CD4-positive, alpha-beta T cell treated with Interleukin-17A for 4 hours (primary cell): ENCODE measurements at places on chromosomes 1 and 21.

GRCh38 chr1:39656391-39656790, 15.5 kb downstream of the NT5C1A start:
- no peak for DNase-seq

- no peak for DNase-seq
Observed at GRCh38 chr1:19610282-19610981, 33.7 kb upstream of the NBL1 start.

DNA sequence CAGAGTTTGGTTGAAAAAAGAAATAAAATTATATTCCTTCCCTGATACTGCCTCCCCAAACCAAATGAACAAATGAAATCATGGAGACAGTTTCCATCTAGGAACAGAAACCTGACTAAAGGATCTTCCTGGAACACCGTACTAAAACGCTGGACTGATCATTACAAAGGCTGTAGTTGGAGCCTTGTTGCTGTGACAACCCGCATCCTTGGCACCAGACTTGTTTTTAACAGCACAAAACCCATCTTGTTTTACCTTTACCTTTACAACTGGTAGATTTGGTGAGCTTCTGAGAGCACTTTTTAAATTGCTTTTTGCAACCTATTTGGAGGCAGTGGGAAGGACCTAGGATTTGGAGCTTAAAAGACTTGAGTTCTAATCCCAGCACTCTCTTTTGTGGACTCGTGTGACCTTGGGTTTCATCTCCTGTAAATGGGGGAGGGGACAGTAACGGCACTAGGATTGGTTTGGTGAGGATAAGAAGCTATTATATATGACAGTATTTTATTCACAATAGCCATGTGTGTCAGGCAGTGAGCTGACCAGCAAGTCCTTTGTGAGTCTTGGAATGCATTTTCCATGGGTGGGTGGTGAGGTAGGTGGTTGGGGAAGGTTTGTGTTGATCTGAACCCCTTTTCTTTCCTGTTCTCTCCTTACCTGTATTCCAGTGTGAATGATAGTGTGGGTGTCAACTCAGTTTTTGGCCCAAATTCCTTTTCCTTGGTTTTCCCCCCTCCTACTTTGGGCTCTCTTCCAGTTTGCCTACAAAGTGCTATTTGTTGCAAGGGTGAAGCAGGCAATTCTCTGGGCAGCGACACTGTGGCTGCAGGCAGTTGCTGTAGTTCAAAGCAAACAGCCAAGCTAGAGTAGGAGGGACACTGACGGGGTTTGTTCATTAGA, 12.6 kb downstream of the LRRC8D start:
- DNase-seq, result no peak

DNA sequence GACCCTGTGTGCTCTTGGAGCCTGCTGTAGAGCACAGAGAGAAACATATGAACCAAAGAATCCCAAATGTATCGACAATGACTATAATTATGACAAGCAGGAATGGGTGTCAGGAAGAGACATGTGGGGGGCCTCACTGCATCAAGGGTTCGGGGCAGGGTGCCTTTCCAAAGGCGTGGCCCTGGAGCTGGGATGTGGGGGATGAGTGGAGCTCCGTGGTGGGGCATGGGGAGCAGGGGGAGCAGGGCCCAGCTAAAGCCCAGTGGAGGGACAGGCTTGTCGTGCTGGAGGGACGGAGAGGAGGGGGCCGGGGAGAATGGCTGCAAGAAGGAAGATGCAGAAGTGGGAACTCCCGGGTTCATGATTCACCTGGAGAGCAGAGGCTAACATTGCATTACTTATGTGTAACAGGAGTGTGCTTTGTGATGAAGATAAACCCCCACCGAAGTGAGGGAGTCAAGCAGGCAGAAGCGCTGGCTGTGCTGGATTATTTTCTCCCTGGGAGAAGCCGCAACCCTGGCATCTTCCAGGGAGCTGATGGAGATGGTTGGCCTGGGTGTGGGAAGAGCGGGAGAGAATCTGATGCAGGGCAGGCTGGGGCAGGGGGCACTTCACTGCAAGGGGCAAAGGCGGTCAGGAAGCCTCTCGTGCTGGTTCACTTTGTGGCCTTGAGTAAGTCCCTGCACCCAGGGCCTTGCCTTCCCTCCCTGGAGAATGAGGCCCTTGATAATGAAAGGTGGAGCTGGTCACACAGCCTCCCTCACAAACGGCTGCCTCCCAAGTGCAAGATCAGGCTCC, 124.6 kb upstream of the RUNX3 start:
- DNase-seq, result no peak

GRCh38 chr1:232183266-232183800, 446.6 kb downstream of the SIPA1L2 start:
- no peak for DNase-seq

DNA sequence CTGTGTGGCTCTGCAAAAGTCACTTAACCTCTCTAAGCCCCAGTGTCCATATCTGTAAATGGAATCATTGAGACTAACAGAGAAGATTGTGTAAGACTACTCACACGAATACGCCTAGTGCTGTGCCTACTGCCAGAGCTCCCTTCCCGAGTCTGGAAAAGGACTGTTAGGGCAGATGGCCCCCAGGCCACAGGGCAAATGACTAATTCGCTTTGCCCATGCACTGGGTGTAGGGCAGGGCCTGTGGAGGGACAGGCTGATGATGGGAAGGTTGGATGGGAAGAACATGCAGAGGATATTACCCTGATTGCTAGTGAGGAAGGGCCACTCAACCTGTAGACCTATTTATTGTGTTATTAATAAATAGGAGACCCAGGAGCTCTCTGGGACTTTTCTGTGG, 4.2 kb upstream of the GPR61 start:
- no peak for DNase-seq

DNA sequence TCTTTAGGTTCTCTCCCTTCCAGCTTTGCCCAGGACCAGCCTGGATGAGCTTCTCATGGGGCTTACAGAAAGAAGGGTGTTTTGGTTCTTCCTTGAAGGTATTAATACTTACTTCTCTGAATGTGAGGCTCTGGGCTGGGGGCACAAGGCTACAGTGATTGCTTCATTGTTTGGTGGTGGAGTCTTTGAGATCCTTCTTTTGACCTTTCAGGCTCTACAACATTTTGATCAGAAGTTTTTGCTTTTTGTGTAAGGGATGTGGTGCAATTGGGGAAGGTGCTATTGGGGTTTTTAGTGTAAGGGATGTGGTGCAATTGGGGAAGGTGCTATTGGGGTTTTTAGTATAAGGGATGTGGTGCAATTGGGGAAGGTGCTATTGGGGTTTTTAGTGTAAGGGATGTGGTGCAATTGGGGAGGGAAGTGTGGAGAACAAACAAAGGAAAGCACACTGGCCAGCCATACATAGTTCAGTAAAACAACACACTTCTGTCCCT, 103.6 kb upstream of the IVNS1ABP start:
- DNase-seq, result no peak

DNA sequence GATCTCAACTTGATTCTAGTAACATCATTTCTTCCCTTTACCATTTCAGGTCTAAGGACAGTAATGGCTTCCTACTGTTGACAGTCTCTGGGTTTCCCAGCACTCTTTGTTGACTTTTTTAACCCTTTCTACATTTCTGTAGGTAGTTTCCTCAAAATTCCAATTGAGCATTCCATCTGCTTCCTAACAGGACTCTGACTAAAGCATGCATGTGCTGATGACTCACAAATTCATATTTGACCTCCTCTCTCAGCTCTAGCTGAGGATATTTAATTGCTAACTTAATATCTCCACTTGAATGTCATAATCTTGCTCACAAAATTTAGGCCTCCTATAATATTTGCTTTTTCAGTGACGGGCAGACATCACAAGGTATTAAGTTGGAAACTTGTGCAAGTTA, 93.3 kb upstream of the ZNHIT6 start:
- DNase-seq, result no peak

DNA sequence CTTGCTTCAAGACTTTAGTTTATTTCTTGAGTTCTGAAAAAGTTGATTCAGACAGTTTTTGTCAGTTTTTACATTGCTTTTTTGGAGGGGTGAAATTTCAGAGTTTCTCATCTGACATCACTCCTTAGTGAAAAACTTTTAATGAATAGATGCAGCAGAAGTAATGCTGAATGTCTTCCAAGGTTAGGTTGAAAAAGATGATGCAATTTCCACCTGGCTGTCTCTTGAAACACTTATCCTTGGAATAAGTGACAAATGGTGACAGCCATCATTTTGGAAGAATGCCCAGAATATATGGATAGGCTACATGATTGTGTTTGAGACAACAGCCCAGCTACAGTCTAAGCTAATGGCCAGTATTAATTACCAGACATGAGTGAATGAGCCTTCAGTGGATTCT, 140.8 kb downstream of the ZNF644 start:
- DNase-seq, result no peak

- DNase-seq, result no peak
Observed at GRCh38 chr1:197750366-197750765, 24.9 kb downstream of the DENND1B start.
